ENCODE measurements at places on chromosomes 2 and 18.

DNA sequence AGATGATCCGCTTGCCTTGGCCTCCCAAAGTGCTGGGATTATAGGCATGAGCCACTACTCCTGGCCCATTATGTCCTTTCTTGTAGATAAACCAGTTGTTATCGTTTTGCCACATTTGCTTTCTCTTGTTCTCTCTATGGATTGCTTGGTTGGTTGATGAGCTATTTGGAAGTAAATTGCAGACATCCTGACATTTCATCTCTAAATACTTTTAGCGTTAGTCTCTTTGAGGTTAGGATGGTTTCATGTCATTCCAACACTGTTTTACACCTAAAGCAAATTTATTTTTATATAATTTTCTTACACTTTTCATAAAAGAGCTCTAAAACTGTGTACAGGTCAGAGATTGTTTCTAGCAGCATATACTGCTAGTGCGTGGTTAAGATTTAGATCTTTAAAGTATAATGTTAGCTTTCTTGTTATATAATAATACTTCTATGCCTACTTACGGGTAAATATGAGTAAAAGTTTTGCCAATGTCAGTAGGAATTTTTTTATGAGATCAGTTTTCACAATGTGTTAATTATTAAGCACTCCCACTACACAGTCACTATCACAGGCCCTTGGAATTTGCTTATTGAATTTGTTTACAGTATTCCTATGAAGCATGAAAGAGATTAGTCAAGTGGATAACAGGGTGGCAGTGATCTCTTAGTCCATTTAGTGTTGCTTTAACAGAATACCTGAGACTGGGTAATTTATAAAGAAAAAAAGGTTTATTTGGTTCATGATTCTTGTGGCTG is 10.3 kb downstream of the POLI start:
- DNase-seq, result no peak

GRCh38 chr2:162490761-162491470 is 147.0 kb downstream of the GCA start:
- no peak for DNase-seq

DNA sequence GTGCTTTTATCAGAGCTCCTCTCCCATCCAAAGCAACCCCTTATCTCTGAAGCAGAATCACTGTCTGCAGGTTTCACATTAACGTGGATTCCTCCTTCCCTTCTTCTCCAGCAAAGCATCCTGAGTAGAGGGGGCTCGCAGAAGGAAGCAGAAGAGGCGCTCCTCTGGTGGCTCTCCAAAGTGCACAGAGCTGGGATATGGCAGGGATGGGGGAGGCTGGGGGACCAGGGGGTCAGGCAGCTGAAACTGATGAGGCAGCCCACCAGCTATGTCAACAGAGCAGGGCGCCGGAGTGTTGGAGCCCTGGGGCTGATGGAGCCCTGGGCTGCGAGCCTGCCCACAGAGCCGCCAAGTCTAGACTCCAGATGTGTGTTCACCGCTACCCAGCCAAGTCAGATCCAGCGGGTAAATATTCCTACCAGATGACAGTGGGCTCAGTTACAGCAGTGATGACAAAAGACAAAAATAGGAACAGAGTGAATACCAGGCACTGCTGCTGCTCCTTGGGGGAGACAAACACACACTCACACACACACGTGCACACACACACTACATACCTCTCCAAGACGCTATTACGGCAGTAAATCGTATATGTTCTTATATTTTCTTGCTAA is 678.3 kb upstream of the ID2 start:
- DNase-seq, result no peak

DNA sequence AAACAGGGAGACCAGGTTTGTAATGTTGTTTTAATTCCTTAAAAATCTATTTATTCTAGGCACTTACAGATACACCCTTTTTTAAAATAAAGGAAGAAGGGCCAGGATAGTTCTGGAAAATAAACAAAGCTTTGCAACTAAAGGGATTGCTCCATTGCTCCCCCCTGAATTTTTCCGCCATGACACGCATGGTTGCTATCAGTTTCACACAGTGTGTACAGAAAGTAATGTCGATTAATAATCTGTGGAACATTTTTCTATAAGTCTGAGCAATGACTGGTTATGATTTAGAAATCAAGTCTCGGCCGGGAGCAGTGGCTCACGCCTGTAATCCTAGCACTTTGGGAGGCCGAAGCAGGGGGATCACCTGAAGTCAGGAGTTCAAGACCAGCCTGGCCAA is 90.8 kb downstream of the GAREM1 start:
- no peak for DNase-seq

DNA sequence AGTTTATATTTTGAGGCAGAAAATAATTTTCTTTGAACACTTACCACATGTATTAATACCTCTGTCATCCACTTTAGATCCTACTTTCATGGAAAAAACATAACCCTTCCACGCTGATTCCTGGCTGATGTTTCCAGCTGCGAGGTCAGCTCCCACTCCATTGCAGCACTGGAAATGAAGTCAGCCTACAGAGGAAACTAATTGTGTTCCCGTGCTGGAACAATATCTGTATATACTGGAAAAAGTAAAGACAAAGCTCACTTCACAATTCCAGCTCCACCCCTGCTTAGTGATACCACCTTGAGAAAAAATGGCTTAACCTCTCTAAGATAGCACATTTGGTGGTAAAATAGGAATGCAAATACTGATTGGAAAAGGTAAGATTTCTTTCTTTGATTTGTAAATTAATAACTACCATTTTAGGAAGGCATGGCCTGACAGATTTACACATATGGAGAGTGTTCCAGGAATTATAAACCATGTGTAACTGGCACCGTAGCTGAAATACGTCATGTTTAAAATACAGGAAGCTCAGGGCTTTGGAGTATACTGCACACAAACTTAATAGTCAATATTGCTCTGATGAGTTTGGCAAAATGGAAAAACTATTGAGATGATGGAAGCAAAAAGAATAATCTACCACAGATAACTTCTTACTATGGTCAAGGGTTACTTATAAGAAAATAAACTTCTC is 90.0 kb downstream of the TRIB2 start:
- DNase-seq, result no peak

- DNase-seq, result no peak
These were observed 249.5 kb upstream of the KLHL14 start for GRCh38 chr18:33022370-33022769.

DNA sequence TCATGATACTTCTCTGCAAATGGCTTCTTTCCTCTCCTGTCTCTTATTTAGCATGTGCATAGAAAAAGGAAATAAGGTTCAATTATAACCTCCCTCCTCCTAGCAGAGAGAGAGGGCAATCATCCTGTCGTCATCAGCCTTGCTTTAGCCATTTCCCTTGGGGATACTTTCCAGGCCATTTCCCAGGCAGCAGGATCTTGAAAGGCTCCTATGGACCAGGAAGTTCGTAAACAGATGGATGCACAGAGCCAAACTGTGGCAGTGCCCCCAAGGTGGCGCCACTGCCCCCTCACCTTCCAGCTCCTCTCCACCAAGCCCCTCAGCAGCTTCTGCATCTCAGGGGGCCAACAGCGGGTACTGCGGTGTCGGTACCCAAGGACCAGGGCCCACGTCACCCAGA is 157.4 kb downstream of the DTNA start:
- DNase-seq, result no peak

DNA sequence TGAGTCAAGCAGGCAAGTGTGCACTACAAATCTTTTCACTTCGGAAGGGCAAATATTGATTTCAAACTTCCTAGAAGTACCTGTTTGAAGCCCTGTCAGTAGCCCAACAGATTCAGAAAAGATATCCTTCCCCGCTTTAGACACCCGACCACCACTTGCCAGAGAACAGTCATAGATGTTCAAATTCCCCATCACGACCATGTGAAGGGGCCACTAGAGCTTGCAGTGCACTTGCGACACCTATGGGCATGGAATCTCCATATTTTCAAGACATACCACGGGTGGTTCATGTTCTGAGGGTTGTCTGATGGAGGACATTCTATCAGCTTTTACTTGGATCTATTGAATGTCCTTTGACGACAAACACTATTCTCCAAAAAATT is 23.8 kb downstream of the GNLY start:
- no peak for DNase-seq

GRCh38 chr2:57204364-57204763 is 842.2 kb upstream of the VRK2 start:
- no peak for DNase-seq

DNA sequence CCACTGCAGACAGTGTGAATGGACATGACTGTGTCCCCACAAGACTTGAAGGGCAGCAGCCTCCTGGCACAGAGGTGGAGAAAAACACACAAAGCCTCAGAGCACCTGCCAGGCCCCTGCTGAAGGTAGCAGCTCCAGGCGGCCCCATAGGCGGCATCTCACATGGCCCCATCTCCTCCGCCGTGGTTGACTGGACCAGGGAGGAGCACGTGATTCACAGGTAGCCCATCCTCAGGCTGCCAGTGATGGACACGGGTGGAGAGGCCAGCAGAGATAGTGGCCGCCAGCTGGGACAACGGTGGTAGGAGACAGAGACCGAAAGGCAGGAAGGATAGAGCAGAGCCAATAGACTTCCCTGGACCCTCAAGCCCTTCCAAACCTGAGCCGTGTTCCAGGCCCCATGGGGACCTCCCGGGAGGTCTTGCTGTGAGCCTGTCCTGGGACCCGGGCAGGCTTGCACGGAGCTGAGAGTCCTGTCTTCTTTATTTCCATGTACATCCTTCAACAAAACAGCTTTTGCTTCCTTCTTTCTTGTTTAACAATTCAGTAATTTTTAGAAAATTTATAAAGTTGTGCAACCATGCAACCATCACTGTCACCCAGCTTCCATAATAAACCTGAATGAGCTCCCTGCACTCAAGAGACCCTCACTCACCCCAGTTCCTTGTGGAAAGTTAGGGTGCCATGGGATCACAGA is 26.9 kb downstream of the GPR55 start:
- DNase-seq, result no peak

DNA sequence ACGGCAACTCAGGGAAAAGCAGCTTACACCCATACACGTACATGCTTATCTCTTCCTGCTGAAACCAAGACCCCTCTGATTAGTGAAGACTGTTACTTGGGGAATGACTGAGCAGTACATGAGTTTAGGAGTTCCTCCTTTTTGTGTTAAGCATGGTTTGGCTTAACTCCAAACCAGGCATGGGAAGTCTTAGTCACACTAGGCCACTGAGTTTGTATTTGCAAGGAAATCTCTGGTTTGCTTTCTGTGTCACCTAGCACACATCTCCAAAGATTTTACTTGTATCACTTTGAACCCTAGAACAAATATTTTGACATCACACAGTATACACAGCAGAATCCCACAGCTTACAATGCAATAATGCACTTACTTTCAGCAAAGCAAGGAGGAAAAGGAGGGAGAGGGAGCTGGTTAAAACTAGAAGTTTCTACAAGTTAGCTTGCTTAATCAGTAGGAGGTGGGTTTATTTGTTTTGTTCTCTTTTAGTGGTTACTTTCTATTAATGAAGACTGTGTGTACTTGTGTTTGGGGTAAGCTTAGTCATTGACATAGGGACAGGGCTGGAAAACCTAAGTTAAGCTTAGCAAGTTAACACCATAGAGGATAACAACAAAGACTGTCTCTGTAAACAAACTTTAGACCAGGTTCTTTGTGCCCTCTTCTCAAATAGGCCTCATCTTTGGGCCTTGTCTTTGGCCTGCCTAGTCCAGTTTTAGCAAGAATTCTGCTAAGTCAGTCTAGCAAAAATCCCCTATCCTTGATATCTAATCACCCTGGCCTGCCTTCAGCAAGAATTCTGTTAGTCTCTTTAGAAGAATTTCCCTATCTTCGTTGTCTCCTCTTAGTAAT is 219.4 kb downstream of the MREG start:
- no peak for DNase-seq

- no peak for DNase-seq
These were observed 32.4 kb downstream of the MOGAT1 start for GRCh38 chr2:222703886-222704285.

DNA sequence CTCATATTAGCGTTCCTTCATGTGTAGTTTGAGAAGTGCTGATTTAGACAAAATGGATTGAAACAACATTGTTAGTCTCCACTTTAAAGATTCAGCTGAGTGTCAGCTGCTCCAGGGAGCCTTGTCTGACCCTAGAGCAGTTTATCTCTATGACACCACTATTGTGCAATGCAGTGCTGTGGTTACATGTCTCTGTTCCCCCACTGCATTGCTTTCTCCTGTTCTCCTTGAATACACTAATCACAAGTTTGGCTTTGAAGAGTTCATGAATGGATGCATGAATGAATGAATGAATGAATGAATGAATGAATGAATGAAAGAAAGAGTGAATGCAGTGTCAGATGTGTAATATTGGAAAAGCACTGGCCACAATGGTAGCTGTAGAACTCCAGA is 38.3 kb downstream of the GCG start:
- DNase-seq, result no peak

DNA sequence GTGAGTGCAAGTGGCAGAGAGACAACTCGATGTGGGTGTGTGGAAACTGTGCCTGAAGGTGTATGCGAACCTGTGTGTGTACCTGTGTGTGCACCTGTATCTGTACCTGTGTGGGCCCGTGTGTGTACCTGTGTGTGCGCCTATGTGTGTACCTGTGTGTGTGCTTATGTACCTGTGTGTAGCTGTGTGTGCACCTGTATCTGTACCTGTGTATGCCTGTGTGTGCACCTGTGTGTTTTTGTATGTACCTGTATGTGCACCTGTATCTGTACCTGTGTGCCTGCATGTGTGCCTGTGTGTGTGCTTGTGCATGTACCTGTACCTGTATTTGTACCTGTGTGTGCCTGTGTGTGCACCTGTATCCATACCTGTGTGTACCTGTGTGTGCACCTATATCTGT is 150.6 kb downstream of the MYT1L start:
- DNase-seq, result no peak

DNA sequence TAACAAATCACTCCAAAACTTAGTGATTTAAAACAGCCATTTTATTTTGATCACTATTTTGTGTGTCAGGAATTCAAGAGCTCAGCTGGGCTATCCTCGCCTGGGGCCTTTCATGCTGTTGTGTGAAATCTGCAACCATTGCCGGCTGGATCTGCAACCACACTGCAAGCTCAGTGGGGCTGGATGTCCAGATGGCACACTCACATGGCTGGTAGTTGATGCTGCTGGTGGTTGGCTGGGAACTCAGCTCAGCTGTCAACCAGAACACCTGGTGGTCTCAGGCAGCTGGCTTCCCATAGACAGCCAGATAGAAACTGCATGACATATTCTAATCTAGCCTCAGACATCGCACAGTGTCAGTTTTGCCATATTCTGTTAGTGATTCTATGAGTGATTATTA is 30.6 kb upstream of the AP1S3 start:
- DNase-seq, result no peak

DNA sequence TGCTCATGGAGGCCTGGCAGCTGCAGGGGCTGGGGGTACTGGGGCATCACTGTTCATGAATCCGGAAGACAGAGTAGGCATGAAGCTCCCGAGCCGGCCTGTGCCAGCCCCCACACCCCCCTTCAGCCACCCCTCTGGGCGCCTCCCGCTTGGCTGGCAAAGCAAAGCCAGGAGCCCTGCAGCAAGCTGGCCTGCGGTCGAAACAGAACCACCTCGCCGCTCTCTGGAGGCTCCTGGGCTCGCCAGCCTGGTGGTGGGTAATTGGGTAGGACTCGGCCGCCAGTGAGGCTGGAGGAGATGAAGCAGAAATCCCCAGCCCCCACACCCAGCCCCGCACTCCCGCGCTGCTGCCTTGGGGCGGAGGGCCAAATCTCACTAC is 70.9 kb upstream of the GPC1 start:
- no peak for DNase-seq
